ENCODE measurements at places on chromosomes 6 and 20. TPM values are rescaled to one million over a fixed set of nuclear protein-coding genes. Genes with fewer than 3 reads are reported as not detected.

The MYCT1 gene
- total RNA-seq: 26.0 TPM

DNA sequence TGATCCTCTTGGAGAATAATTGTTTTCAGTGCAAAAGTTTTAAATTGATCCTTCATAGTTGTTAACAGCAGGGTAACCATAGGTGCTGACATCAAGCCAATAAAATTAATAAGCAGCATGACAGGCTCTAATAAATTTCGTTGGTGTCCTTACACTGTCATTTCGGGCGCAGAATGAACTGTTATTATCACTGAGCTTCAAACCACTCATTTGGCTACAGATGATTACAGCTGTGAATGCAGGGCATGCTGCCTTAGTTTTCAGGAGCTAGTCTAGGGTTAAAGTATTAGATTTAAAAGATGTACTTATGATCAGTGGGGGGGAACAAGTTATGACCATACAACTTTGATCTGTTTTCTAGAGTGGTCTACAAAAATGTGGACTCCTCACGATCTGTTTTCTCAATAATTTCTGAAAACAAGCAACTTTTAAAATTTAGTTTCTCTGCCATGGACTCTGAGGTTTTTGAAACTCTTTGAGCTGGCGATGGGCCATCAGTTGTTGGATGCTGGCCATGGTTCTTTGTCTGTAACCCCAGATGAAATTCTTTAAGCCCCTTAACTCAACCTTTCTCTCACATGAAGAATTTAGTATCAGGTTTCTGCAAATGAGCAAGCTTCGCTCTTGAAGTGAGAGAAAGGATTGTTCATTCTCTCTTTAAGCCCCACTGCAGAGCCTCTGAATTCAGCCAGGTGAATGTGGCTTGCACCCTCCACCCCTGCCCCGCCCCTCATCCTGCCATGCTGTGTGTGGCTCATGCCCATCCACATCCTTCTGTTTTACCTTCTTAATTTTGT is 99.1 kb upstream of the MTHFD1L start:
- peak; percentile 74 for DNase-seq

- no peak for DNase-seq
Measured at GRCh38 chr20:59434960-59435359, 134.5 kb downstream of the EDN3 start.

- no peak for DNase-seq
Measured at GRCh38 chr6:109872968-109873545, 105.1 kb upstream of the GPR6 start.

DNA sequence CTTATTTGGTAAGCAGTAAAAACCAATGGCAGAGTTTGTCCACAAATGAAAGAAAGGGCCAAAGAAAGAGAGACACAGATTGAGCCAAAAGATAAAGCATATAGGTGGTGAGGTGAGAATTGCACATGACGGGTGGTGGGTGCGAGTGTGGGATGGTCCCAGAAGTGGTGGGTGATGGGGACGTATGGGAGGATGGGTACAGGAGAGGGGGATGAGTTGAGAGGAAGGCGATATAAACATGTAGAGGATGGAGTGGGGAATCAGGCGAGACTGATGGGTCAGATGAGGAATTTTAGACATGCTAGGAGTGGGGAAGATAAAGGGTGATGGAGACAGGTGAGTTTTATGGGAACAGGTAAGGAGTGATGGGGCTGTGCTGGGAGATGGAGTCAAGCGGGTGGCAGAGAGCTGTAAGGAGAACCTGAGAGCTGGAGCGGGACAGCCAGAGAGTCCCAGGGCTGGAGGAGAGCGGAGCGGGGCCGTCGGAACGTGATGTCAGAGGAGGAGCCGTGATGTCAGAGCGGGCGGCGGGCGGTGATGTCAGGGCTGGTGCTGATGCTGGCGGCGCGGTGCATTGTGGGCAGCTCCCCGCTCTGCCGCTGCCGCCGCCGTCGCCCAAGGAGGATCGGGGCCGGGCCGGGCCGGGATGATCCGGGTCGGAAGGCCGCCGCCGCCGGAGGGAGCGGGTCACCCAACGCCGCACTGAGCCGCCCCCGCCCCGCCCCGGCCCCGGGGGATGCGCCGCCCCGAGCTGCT is at the start of gene TTBK1:
Gene TTBK1, plus strand, starts transcription at position 574 of the 756 bp plus-strand sequence. CDS start 3,180 bp downstream, outside the sequence.
- no peak for DNase-seq

GRCh38 chr6:144335914-144336313 is 50.8 kb downstream of the UTRN start:
- DNase-seq: no peak

The TREML4 gene
- total RNA-seq: not detected

DNA sequence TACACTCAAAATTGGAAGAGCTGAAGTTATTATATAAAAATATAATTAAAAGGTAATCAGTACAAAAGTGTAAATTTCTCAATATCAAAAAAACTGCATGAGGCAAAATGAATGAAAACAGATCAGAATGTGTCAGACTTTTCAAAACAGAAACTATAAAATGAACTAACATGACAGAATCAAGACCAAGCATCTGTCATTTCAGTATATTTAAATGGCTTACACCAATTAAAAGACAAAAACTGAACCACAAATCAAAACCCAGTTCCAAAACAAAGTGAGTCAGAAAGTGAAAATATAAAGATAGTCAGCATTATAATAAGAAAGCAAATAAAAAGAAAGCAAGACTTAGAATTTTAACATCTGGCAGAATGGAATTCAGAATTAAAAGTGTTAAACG is 289.7 kb downstream of the UBE3D start:
- no peak for DNase-seq

- DNase-seq: peak; percentile 73
Measured at GRCh38 chr6:148407372-148407771, 64.7 kb downstream of the SASH1 start.

DNA sequence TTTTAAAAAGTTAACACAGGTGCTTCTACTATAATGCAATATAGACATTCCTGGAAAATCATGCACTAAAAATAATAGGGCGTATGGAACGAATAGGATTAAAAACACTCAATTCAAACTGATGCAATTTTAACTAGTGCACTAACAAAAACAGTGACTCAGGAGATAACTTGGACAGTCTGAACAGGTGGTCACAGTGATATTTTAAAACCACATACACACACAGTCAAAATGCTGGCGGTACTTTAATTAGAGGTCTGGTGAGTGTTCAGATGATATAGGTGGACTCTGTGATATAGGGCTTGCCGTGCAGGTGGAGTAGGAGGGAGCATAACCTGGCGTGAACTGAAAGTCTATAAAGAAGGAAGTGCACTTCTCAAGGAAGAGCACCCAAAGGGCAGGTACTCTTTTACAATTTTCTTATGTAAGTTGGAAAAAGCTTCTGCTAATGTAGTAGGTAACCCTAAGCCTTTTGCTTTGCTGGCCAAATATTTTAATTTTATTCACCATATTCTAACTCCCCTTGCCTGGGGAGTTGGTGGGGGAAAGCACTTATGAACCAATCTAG is 41.9 kb upstream of the PLN start:
- no peak for DNase-seq

DNA sequence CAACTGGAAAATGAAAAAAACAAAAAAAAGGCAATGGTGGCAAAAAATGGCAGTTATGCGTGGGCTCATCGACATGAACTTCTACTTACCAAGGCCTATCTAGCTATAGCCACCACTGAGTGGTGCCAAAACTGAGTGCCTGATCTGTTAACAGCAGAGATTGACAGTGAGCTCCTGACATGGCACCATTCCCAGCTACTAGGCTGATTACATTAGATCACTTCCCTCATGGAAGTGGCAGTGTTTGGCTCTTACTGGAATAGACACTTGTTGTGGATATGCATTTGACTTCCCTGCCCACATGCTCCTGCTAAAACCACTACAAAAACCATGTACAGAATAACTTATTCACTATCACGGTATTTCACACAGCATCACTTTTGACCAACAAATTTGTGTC is 216.1 kb upstream of the SGK1 start:
- no peak for DNase-seq

The KCNK16 gene
- total RNA-seq: not detected

The FAM162B gene
- total RNA-seq: 7.9 TPM

DNA sequence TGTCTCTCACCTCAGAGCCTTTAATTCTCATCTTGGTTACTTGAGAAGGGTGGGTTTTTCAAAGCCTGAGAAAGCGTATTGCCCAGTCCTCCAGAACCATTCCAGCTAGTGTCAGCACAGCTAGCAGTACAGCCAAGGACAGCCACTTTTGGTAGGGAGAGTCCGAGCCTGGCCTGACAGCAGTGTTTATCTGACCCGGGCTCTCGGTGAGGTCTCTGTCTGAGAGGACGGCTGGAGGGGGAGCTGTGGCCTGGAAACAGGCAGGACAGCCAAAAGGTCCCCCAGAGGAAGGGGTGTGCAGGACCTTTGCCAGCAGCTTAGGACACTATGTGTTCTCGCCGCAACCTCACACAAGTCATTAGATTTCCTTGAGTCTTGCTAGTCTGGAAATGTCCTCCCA is 38.8 kb downstream of the LYRM2 start:
- no peak for DNase-seq

- no peak for DNase-seq
Measured at GRCh38 chr20:43092386-43093088, 97.2 kb downstream of the PTPRT start.

The STX11 gene
- 2.8 TPM for total RNA-seq

DNA sequence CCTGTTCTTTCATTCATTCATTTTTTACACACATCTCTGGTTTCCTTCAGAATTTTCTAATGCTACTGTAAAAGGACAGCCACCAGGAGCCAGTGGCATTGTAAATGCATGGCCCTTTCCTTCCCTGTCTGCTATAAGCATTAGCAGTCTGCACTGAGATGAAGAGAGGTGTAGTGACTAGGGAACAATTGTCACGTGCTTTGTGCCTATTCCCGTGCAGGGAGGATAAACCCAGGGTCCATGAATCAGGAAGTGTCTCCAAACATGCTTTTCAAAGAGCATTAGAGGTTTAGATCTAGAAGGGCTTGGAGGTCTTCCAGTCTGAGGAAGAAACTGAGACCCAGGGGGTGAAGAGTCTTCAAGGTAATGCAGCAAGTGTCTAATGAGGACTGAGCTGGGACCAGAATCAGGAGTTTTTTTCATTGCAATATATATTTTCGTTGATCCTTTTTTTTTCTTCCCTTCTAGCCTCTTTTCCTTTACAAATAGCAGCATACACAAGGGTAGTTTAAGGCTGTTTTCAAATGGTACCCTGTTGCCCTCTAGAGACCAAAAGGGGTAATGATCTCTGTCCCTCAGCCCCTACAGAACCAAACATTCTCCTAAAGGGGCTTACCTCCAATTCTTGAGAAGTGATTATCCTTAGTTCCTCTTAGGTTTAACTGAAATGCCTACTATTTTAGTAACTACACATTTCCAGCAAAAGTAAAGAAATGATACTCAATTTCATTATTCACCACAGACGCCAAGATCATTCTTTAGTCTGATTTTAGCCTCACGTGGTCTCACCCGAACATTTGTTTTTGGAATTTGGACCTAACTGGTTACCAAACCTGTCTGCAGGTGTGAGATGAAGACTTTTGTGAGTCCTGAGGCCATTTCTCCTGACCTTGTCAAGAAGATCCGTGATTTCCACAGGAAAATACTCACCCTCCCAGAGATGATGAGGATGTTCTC is 6.6 kb downstream of the TRIM15 start:
- peak; percentile 46 for DNase-seq

DNA sequence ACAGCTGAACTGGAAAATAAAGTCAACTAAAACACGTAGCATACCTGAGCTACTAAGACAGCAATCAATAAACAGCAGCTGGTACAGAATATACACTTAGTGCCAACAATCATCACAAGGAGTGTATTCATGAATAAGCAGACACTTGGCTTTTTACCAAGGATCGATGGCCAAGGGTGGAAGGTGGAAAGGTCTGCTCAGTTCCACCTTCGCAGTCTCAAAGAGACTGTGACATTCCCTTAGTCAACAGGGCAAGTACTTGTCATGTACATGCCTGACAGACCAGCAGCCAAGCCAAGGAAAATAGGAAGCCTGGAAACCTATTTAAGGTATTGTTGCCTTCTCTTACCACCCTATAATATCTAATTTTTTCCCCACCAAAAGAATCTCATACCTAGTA is 21.4 kb downstream of the HBS1L start:
- no peak for DNase-seq

DNA sequence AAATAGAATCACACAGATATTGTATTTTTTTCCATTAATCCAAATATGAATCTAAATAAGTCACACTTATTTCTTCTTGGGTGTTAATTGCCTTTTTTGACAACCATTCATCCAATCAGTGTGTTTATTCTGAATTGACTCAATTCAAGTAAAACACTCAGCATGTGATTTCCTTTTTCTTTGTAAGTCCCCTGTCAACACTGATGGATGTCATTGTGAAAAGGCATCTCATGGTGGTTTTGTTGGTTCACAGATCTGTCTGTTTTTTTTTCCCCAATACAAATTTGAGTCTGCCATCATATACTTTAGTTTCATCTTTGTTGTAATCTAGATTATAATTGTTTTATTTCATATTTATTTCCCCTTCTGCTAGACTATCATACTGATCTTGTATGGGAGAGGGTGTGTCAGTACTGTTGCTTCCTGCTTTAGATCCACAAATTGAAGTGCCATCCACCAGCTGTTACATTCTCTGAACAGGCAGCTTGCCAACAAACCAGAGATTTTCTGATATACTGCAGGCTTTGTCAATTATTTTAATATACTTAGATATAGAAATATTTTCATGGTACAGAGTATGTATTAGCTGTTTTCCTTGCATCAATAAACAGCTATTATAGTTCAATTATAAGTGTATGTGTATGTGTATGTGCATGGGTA is 64.2 kb upstream of the FLRT3 start:
- DNase-seq: peak; percentile 75

DNA sequence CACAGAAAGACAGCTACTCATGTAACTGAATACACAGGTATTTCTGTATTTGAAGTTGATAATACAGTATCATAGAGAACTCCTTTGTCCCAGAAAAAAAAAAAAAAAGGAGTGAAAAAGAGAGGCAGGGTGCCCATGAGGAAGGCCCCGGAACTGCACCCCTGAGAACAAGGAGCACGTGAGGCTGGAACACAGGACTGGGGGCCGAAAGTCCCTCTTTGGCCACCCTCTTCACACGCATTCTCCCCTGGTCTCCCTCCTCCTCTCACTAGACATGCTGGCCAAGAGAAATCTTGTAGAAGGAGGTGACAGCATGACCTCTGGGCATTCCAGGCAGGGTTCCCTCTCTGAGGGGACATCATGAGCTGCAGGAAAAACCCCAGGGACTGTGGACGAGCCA is 62.7 kb upstream of the TRAF3IP2 start:
- no peak for DNase-seq

DNA sequence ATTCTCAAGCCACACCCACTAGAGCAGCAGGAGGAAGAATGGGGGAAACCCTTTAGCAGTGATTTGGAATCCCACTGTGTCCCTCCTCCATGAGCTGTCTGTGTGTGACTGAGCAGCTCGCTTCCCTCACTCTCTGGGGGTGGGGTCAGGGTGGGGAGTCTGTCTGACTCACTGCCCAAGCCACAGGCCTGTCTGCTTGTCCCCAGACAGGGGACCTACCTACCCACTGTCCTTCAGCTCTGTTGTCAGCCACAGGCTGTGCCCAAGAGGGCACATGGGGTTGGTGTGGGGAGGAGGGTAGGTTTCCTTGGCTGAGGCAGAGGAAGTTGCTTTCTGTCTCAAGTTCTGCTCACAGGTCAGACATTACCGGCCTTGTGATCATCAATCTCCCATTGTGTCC is 127.0 kb downstream of the MAFB start:
- no peak for DNase-seq

The CGA gene
- total RNA-seq: 1.9 TPM

The HLA-DPA1 gene
- 15.6 TPM for total RNA-seq
